ENCODE measurements at places on chromosomes 1 and 21.

DNA sequence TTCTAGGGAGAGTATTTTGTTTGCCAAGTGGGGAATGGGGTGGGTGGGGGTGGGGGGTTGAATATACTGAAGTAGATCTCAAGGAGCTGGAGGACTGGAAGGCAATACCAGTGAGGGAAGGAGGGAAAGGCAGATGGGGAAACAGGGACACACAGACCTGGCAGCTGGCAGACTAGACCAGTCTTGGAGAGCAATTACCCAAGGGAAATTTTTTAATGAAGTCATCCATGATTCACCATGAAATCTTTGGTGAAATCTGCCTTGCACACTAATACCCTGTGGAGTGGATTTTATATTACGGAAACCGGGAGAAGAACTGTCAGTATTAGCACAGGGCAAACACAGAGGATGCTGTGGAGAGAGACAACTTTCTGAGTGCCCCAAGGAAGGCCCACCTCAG is 29.7 kb upstream of the MARK1 start:
- no peak for DNase-seq

DNA sequence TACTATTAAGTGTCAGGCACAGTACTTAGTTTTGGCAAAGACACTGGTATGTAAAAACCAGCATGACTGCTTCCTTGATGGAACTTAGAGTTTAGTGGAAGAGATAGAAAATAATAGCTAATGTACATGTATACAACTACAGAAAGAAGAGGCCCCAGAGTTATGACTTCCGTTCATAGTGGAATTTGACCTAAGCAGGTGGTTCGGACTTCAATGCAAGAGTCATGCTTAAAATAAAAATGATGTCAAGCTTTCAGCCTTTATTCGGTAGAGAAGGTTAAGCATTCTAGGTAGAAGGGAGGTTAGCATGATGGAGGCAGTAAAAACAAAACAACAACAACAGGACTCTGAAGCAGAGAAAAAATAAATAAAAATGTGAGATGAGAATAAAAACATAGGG is 165.9 kb downstream of the KCNT2 start:
- no peak for DNase-seq

- peak; percentile 36 for DNase-seq
Observed at GRCh38 chr1:173222149-173223030, 15.3 kb upstream of the TNFSF4 start.

- no peak for DNase-seq
Observed at GRCh38 chr1:10818262-10819197, 22.1 kb upstream of the CASZ1 start.

DNA sequence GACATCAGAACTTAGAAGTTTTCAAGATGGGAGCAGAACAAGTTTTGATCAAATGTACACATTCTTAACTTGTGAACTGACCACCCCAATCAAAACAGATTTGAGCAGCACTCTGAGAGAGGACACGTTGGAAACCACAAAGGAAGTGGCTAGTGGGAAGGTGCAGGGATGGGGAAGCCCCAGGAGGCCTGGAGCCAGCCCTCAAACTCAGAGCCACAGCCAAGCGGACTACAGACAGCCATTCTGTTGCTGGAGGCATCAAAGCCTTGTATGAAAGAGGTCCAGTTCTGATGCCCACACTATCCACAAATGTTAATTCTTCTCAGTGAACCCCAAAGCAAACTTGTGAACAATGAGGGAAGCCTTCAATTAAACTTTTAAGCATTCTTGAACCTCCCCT is 143.6 kb upstream of the RAB4A start:
- peak; percentile 62 for DNase-seq

- peak; percentile 18 for DNase-seq
Observed at GRCh38 chr1:169049258-169049938, 57.1 kb upstream of the ATP1B1 start.

DNA sequence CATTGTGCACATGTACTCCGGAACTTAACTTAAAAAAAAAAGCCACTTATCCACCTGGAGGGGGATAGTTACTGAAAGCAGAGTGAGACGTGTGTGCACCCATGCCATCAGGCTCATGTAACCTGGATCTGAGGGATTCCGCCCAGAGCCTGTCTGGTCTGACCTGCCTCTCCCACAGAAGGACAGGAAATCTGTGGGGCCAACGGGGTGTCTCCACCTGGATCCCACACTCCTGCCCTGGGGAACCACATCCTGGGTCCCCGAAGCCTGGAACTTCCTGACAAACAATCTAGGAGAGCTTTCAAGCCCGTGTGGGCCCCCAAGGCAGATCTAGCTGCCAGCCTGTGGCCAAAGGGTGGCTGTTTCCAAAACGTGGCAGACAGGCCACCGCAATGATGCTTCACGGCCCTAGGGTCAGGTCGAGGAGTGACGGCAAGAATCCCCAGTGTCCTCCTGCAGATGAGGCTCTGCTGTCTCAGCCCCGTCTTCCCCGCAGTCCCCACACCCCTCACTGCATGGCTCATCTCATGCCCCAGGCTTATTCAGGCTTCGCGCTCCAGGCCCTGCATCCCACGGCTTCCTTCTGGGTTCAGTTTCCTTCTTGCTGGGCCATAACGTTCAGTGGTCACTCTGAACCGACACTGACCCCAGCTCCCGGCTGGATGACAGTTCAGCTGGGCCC is 21.0 kb upstream of the PCBP3 start:
- DNase-seq = no peak

DNA sequence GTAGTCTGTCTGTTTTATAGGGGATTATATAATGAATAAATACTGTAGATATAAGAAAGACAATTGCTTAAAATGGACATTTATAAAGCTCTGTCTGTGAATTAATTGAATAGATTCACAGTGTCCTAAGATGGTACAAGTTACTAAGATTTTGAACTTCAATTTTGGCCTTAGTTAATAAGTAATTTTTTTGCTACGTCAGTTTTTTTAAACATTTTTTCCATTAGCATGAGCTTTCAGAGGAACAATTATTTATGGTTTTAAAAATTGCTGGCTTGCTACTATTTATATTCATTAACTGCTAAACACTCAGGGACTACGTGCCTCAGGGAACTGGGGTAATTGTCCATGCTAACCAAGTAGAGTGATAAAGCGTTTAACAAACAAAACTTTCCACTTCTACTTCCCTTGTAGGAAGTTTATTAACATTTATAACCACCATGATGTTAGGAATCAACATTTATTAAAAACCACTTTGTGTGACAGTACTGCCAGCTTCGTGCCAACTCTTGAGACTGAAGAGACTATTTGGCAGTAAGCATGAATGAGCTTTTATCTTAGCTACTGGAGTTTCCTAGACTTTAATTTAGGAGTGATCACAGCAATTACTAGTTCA is 65.4 kb upstream of the PTGS2 start:
- no peak for DNase-seq

DNA sequence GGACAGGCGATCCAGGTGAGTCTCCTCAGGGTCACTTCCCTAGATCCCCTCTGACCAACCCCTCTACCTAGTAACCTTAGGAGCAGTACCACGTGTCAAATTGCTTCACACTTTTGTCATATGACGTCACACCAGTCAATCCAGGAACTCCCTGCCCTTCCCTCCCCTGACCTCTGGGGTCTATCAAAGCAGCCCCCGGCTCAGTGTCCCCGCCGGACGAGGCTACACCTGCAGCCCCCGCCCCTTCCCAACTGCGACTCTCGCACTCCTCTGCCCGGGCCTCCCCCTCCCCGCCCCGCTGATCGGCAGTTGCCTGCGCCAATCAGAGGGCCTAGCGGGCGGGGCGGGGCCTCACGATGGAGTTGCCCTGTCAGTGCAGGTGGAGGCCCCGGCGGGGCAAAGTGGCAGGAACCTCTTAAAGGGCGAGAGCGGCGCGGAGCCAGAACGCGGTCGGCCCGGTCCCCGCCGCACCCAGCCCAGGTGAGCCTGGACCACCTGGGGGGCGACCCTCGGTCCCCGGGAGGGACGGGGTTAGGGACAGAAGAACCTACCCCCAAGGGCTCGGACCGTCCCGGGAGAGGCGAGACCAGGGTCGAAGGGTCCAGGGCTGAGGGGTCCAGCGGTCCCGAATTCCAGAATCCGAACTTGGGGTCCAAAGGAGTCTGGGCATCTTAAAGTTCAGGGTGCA is 27.5 kb upstream of the EPB41 start:
- DNase-seq = peak; percentile 94

GRCh38 chr1:217718873-217719272 is 87.7 kb downstream of the SPATA17 start:
- DNase-seq = no peak

DNA sequence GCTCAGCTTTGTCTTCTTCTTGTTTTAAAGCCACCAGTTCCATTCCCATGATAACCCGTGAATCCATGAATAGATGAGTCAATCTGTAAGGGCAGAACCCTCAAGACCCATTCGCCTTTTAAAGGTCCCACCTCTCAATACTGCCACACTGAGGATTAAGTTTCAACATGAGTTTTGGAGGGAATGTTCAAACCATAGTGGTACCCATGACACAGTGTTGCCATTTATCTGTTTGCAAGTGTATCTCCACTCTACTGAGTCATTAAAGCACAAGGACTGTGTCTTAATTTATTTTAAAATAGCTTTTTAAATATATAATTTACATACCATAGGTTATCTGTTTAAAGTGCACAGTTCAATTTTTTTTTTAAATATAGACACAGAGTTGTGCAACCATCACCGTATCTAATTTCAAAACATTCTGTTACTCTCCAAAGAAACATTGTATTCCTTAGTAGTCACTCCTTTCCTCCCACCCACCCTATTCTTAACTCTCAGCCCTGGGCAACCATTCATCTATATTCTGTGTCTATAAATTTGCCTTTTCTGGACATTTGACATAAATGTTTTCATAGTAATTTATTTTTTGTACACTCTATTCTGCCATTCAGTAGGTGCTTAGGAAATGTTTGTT is 4.8 kb upstream of the IL24 start:
- DNase-seq = no peak

GRCh38 chr1:45516036-45516435 is 5.6 kb downstream of the PRDX1 start:
- no peak for DNase-seq

DNA sequence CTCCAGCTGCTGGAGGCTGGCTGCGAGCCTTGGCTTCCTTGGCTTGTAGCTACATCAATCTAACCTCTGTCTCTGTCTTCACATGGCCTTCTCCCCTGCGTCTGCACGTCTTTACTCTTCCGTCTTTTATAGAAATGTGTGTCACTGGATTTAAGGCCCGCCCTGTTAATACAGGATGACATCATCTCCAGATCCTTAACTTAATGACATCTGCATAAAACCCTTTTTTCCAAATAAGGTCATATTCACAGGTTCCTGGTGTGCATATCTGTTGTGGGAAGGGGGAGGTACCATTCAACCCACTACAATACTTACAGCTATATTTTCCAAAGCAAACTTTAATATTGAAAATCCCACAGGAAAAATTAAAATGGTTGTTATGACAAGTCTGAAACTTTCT is 165.3 kb upstream of the FOXD3 start:
- DNase-seq = no peak

- no peak for DNase-seq
Observed at GRCh38 chr1:192713921-192714320, 78.0 kb downstream of the RGS13 start.

DNA sequence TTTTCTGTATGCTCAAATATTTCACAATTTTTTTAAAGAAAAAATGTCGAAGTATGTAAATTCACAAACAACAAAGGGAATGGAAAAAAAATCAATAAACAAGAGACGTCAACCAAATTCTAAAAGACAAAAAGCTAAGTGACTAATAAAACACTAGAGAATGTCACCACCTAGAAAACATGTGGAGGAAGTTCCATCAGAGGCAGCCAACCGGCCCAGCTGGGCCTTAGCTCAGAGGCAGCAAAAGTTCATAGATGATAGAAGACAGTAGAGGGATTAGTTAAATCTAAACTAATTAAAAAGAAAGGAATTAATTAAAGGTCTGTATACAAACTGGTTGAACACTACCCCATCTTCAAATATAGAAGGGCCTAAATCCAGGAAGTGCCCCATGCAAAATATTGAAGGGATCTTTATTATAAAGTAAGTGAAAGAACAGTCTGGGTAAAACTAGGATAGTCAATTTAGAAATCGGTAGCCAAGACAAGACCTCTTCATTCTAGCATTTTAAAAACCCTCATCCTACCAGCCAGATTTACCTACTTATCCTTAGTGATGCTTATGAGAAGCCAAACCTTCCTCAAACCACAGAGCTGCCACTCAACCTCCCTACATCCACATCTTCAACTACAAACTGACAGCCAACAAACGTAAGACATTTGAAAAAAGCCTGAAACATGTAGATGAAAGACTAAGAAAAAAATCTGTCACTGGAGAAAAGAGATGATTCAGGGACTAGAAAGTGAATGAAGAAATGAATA is 23.7 kb downstream of the MRPL39 start:
- no peak for DNase-seq

DNA sequence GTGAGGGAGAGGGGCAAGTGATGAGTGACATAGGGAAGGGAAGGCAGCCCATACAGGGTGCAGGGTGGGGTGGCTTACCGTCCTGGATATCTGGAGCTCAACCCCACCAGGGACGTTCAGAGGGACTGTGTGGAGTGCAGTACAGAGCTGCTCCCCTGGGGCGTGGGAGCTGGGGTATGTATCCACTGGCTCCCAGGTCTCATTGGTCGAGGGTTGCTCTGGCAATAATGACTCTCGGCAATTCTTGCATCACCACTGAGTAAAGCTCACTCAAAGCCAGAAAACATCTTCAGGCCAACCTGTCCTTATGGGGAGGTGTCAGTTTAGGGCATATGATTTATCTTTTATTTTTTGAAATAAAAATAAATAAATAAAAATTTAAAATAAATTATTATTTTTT is 43.2 kb upstream of the RUNX3 start:
- DNase-seq = no peak

DNA sequence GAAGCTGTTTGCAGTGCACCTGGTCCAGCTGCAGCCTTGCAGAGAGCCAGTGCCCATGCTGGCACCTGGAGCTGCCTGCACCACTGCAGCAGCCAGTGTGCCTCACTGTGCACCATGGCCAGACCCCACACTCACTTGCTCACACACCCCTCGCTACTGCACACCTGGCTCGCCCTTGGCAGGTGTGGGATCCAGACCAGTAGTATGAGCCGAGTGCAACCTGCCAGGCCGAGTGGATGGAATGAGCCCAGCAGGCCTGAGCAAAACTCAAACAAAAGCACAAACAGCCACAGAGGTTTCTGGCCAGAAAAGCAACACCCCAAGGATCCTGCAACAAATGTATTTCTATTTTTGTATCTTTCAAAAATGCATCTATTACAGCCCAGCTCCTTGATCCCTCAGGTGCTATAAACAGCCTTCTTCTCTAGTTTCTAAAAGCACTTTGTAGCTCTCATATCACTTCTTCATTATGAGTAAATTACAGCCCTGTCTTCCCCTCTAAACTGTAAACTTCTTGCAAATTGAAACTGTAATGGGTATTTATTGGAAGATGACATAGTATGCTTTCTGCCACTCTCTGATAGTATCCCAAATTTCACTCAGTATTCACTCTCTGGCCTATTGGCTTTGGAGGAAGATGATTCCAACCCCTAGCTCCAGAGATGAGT is 72.2 kb upstream of the LPGAT1 start:
- no peak for DNase-seq

GRCh38 chr1:117758444-117759316 is 152.8 kb downstream of the TENT5C start:
- peak; percentile 81 for DNase-seq

GRCh38 chr1:166489356-166489669 is 322.5 kb upstream of the FAM78B start:
- no peak for DNase-seq
